ENCODE measurements at places on chromosomes 12 and 14. TPM values are rescaled to one million over a fixed set of nuclear protein-coding genes. Genes with fewer than 3 reads are reported as not detected.

NR4A1 gene
- 16.8 TPM for polyA plus RNA-seq

RD3L gene
- not detected for polyA plus RNA-seq

KIF26A gene
- polyA plus RNA-seq, result not detected

BDKRB1 gene
- polyA plus RNA-seq, result not detected

DACT1 gene
- polyA plus RNA-seq, result 3.5 TPM

UBC gene
- polyA plus RNA-seq, result 1,420 TPM

RECQL gene
- polyA plus RNA-seq, result 25.0 TPM
